ENCODE measurements at places on chromosomes 16 and 17. TPM values are rescaled to one million over a fixed set of nuclear protein-coding genes. Genes with fewer than 3 reads are reported as not detected.

Gene TLCD3B
- not detected for total RNA-seq

Gene ADAP2
- 3.1 TPM for total RNA-seq

Gene LITAFD
- not detected for total RNA-seq

Gene ATP1B2
- total RNA-seq, result 0.20 TPM

Gene LASP1
- total RNA-seq, result 284 TPM

Gene TMEM238L
- total RNA-seq, result not detected

Gene COX6A2
- total RNA-seq, result not detected

Gene STH
- not detected for total RNA-seq

Gene C16orf96
- total RNA-seq, result 0.04 TPM

Gene SCNN1G
- total RNA-seq, result 0.52 TPM

Gene RNU2-1
- total RNA-seq, result not detected

Gene PERCC1
- total RNA-seq, result not detected

Gene NGFR
- total RNA-seq, result 0.90 TPM

Gene SYT17
- 13.6 TPM for total RNA-seq

Gene HOXB5
- 2.7 TPM for total RNA-seq

Gene VPS9D1
- total RNA-seq, result 4.9 TPM

Gene KIF19
- total RNA-seq, result not detected

Gene KRT25
- total RNA-seq, result not detected

Gene ANKRD13B
- total RNA-seq, result 30.7 TPM

Gene VAT1L
- not detected for total RNA-seq

Gene NPTX1
- total RNA-seq, result 202 TPM

Gene SLC6A2
- not detected for total RNA-seq

Gene CDH1
- total RNA-seq, result 3.9 TPM

Gene FOXL1
- total RNA-seq, result 1.9 TPM

Gene CCL3
- total RNA-seq, result not detected

Gene CTRB2
- total RNA-seq, result not detected

Gene TMEM220
- 3.9 TPM for total RNA-seq

Gene SDK2
- 0.62 TPM for total RNA-seq

Gene HELZ
- 12.6 TPM for total RNA-seq

Gene KRTAP9-2
- not detected for total RNA-seq

Gene PDILT
- not detected for total RNA-seq

Gene NPIPA5
- total RNA-seq, result 5.4 TPM

Gene KDM8
- total RNA-seq, result 2.0 TPM

Gene CTRB1
- not detected for total RNA-seq
